ENCODE measurements at places on chromosomes 5 and 9.
A peak's percentile ranks its signal among the peaks of the same experiment; 100 is the strongest.

DNA sequence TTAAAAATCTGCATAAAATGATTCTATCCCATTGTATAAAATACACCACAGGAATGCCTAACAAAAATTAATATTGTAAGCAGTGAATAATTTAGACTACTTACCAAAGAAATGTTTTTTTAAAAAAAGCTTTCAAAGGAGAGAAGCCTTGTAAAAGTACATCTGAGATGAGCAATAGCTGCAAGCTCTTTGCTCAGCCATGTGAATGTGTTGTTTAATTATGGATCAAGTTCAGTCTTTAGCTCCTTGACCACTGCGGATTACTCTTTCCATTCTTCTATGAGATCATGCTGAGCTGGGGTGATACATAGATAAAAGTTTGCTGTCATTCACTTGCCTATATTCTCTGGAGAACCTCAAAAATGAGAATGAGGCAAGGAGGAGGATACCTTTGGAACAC, 782.4 kb upstream of the ZNF608 start:
- DNase-seq, result no peak

- DNase-seq, result no peak
Measured at GRCh38 chr9:70000469-70000868, 43.2 kb upstream of the MAMDC2 start.

DNA sequence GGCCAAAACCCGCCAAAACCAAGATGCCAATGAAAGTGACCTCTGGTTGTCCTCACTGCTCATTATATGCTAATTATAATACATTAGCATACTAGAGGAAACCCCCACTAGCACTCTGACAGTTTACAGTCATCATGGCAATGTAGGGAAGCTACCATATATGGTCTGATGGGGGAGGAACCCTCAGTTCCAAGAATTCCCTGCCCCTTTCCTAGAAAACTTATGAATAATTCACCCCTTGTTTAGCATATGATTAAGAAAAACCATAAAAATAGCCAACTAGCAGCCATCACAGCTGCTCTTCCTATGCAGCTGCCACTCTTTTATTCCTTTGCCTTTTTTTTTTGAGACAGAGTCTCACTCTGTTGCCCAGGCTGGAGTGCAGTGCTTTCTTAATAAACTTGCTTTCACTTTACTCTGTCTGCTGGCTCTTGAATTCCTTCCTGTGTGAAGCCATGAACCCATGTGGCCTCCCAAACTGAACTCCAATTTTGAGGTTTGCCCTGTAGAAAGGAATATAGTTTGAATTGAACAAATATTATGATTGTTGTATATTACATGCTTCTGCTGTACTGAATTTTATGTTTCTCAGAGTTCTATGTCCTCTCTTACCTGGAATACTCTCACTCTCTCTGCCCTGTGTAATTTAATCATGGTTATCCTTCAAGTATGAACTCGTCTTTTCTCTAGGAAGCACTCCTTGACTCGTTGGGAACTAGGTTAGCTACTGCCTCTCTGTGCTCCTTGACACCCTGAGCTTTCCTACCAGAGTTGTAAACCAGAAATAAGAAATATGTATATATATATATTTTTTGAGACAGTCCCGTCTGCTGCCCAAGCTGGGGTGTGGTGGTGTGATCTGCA, 59.8 kb downstream of the KIAA1958 start:
- DNase-seq, result no peak

DNA sequence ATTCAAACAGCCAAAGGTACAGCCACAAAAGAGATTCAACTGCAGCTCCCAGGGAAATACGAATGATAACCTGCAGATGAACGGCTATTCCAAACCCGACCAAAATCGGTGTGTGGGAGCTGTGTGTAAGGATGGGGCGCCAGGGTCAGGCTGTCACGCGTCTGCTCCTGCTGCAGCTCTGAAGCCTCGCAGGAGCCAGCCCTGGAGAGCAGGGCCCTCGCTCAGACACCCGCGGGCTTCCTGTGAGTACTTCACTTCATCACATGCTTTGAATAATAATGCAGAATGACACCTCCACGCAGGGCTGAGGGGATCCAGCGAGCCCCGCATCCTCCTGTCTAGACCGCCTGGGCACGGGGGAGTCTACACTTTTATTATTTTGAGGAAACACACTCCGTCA, 307.5 kb upstream of the IRX2 start:
- DNase-seq, result no peak

DNA sequence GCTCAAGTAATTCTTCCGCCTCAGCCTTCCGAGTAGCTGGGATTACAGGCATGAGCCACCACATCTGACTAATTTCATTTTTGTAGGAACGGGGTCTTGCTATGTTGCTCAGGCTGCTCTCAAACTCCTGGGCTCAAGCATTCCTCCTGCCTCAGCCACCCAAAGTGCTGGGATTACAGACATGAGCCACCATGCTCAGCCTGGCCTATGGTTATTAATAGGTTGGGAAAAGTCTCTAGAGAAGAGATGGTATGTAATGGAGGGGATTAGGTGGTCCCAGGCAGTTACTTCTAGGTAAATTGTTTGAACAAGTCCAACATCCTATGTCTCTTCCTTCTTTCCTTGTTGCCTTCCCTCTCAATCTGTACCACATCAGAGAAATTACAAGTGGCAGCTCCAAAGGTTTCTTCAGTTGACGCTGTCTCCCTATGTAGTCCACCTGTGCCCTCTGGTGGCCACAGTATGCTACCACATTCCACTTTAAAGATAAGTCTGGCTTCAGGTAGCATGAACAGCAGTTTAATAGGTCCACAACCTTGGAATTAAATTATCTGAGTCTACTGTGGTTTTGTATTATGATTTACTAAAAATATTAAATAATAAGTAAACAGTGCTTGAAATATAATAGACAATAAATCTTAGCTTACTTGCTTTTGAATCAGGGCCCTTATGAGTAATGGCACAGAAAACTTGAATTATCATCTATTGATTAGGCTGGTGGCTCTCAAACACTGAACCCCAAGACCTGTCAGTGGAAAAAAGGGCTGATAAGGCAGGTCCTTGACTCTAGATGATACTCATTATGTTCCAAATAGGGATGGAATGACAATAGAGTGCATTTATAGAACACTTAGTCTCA, 9.7 kb downstream of the TIGD6 start:
- DNase-seq, result peak; percentile 75

DNA sequence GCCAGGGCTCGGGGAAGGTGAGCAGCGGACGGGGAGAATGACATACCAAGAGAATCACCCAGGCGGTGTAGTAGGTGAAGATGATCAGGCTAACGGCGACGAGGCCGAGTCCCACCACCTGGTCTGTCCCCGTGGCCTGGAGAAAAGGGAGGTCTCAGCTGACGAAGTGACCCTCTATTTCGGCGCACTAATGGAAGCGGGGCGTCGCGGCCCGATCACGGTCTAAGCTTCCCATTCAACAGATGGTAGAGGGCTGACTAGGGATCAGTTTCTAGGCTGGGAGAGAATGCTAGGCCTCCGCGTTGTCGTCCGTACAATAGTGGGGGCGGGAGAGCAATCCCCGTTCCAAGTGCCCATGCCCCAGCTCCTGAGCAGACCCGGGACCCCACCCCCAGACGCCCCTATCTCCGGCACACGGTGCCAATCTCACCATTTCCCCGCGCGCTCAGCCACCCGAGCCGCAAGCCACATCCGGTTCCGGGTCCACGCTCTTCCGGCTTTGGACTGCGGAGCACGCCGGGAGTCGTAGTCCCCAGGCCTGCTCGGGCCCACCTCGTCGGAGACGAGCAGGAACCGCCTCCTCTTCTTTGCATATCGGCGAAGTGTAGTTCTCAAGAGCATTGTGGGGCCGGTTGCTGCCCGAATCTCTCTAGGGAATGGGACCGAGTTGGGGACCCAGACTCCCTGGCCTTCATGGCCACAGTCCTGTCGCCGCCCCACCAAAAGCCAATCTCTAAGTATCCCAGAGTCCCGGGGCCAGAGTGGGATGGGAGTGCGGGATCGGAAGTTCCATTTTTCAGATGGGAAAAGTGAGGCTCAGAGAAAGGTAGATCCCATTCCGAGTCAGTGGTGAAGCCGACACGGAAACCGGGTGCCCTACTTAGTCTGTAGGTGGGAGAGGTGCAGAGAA, at the start of gene DPM2:
Gene DPM2 (minus strand): TSS at position 467 of the 910 bp plus-strand sequence. CDS start 34 bp downstream, at position 433.
- DNase-seq, result peak; percentile 92

- DNase-seq, result no peak
Measured at GRCh38 chr5:178355671-178356070, 123.1 kb upstream of the PHYKPL start.

DNA sequence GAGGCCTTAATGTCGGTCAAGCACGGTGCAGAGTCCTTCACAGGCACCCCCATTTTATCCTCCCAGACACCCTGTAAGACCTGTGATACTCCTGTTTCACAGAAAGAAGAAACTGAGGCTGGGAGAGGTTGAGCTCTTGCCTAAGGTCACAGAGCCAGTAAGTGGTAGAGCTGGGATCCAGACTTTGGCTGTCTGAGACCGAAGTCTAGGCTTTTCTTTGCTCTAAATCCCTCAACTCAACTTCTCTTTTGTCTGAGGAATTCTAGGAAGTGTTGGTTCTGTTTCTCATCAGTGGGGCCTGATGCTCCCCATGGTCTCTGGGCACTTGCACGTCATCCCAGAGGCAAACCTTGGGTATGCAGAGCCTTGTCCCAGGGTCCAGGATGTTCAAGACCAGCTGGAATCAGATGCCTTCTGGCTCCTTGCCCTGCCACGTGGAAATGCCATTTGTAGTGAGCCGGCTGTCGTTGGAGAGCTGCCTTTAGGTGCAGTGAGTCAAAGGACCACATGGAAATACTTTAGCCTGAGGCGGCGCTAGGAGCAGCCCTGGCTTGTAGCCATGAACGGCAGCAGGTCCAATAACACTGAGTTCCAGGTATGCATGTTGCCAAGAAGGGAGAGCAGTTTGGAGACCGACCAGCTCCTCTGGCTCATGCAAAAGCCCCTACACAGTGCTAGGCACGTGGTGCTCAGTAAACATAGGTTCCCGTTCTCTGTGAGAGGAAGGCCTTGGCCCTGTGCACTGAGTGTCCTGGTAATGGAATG, 9.2 kb downstream of the DCANP1 start:
- no peak for DNase-seq

GRCh38 chr5:107985144-107985543, 314.4 kb upstream of the EFNA5 start:
- DNase-seq, result no peak

- no peak for DNase-seq
Measured at GRCh38 chr5:146758938-146759337, 119.6 kb downstream of the PPP2R2B start.

DNA sequence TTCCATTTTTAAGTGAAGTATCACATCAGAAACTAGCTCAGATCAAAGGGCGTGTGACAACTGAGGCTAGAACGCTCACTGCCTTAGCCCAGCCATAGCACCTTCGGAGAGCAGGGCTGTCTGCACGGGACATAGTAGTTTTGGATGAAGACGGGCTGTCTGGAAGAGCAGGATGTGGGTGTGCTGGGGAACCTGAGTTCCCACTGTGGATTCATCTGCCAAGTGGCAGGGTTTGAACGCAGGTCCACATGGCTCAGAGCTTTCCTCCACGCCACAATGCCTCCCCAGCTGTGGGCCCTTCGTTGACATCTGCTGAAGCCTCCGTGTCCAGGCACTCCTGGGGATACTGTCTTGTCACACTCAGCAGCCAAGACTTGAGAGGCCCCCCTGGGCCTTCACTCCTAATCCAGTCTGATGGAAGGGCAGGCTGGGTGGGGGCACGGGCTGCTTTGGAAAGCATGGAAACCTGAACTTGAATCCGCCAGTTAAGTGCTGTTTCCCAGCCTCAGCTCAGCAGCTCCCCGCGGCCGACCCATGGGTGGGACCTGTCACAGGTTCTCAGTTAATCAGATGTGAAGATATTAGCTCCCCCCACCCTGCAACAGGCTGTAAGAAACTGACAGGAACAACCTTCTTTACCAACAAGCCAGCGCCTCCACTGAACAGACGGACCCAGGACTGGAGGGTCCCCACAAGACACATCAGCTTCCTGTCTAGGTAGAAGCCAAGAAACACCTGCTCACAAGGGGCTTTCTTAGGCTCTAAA, 228.1 kb downstream of the FANCC start:
- no peak for DNase-seq

DNA sequence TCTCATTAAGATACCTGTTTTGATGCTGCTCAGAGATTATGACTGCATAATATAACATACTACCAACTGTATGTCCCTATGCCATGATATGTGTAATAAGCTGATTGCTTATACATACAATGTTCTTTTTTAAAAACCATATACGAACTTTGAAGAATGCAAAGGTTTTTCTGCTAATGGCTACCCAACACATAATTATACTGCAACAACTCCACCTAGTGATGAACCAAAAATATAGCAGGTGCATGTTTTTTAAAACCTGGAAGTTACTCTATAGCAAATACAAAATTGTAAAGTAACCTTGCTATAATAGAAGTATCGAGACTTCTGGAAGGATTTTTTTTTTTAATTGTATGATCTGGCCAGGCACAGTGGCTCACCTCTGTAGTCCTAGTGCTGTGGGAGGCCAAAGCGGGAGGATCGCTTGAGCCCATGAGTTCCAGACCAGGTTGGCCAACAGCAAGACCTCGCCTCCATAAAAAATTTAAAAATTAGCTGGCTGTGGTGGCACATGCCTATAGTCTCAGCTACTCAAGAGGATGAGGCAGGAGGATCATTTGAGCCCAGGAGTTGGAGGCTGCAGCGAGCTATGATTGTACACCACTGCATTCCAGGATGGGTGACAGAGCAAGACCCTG, 49.1 kb downstream of the HOMER1 start:
- peak; percentile 27 for DNase-seq
